ENCODE measurements at places on chromosomes 1 and 21.

GRCh38 chr1:216014086-216014485 lies 409.2 kb downstream of the USH2A start:
- DNase-seq, result no peak

DNA sequence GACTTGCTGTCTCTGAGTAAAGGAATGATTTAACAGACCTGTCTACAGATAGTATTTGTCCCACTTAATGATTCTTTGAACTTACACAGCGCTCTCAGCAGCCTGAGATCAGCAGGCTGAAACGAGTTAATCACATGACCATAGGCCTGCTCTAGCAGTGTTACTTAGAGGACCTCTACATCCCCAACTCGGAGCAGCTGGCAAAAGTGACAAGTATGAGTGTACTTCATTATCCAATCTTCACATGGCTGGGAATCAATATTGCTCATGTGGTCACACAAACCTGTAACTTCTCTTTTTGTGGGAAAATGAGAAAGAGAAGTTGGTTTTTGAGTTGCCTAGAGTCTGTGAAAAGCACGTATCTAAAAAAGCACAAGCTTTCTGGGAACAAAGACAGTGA lies 11.4 kb upstream of the ATP13A2 start:
- no peak for DNase-seq

DNA sequence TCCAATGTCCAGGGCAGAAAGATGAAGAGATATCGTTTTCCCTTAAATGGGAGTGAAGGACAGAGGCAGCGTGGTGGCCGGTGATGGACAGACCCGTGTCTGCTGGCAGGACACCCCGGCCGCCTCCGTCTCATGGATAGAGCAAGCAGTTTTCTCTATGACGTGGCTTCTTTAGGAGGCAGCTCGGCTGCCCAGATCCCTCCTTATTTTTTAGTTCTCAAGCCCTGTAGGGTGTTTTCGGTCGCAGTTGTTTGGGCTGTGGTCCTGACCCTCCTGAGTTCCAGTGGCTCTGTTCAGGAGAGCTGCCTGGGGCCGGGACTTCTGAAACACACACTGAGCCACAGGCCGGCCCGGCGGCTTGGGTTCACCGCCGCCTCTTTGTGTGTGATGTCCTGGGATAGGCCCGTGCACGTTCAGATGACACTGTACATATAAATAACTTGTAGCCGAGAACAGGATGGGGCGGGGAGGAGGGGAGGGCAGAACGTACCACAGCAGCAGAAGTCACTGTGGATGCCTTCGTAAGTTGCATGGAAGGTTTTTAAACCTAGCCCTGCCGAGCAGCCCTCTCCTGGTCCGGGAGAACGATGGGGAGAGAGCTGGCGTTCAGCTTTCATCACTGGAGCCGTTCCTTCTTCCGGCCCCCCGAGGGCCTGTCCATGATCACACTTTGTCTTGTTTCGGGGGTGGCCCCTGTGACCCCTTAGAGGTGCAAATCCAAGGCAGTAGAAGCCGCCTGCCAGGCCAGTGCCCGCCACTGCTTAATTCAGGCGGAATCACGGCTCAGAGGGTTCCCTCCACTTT lies 65.2 kb downstream of the SIK1 start:
- DNase-seq, result no peak

- peak; percentile 75 for DNase-seq
Measured at GRCh38 chr1:236281654-236282424, at the start of gene ERO1B. ERO1B (minus strand) TSS chr1:236281958; CDS start chr1:236281783, 175 bp downstream.

DNA sequence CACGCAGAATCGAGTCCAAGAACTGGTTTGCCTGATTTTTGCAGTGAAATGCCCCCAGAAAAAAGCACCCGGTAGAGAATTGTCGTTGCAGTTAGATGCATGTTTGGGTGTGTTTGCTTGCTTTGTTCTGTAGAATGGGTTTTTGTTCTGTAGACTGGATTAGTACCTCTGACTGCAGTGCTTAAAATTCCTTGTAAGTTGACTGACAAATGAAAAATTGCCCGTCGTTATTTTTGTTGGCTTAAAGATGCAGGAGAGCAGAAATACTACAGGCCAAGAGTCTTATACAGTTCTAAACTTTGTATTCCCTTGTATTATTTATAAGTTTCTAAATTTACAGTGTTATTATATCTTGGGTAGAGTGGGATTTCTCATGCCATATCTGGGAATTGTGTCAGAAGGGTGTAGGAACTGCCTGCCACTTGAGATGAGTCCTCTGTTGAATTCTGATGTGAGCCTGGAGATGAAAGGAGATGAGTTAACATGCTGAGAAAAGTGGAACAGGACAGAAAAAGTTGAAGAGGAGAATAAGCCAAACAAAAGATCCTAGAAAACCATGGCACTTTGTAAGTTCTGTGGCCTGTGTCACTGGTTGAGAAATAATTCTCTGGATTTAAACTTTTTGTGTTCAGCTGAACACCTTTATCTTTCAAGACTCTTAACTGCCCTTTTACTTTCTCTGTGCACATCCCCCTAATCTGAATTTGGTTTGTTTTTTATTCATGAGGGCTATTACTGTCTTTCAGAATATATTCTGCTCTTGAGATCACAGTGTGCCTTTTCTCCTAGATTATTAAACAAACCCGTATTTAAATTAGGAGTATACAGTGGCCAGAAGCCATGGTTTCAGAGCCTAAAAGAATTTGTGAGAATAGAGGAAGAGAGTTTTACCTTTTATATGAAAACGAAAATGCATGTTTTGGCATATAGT lies 1.4 kb downstream of the DESI2 start:
- no peak for DNase-seq

- no peak for DNase-seq
Measured at GRCh38 chr1:95396557-95396956, 162.5 kb downstream of the RWDD3 start.

DNA sequence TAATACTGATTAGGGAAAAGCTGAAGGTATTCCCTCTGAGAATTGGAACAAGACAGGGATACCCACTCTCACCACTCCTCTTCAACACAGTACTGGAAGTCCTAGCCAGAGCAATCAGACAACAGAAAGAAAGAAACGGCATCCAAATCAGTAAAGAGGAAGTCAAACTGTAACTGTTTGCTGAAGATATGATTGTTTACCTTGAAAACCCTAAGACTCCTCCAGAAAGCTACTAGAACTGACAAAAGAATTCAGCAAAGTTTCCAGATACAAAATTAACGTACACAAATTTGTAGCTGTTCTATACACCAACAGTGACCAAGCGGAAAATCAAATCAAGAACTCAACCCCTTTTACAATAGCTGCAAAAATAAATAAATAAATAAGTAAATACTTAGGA lies 78.6 kb downstream of the EXTL2 start:
- DNase-seq, result no peak

GRCh38 chr21:44761011-44761729 lies 40.5 kb downstream of the UBE2G2 start:
- no peak for DNase-seq
